ENCODE measurements at places on chromosomes 6 and 20.
A peak's percentile ranks its signal among the peaks of the same experiment; 100 is the strongest.

DNA sequence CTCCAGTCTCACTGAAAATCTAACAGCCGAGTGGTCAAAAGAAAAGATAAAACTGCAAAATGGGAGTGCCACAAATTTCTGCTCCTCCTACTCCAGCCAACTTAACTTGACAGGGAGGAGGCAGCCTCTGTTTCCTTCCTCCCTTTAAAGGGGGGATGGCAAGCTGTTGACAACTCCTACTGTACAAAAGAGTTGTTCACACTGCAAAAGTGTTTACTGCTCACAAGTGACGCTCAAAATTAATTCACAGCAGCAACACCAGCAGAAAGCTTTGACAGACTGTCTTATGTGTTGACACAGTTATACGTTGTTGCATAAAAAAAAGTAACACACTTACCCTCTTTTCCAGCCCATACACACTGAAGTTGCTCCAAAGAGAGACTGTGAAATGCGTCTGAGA is 169.8 kb downstream of the BACH2 start:
- no peak for DNase-seq

- DNase-seq: no peak
Measured at GRCh38 chr6:4910037-4910760, 93.6 kb downstream of the RPP40 start.

GRCh38 chr6:93962566-93962965 is 543.2 kb upstream of the EPHA7 start:
- no peak for DNase-seq

DNA sequence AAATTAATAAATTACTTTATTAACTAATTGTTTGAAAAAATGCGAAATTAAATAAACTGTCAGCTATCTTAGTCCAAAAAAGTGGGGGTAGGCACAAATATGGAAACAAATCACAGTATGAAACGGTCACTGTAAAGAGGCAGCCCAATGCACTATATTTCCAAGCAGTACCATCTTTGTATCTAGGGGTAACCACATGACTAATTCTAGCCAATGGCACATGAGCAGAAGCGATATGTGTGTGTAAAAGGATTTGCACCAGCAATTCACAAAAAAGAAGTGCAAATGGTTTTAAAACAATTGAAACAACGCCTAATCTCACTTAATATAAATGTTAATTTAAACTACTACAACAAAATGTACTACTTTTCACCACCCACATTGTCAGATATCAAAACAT is 164.9 kb upstream of the PRND start:
- DNase-seq: no peak

GRCh38 chr6:17666646-17667045 is 40.1 kb downstream of the NUP153 start:
- DNase-seq: no peak

- DNase-seq: peak; percentile 16
Measured at GRCh38 chr6:46420921-46421638, 70.2 kb downstream of the RCAN2 start.

DNA sequence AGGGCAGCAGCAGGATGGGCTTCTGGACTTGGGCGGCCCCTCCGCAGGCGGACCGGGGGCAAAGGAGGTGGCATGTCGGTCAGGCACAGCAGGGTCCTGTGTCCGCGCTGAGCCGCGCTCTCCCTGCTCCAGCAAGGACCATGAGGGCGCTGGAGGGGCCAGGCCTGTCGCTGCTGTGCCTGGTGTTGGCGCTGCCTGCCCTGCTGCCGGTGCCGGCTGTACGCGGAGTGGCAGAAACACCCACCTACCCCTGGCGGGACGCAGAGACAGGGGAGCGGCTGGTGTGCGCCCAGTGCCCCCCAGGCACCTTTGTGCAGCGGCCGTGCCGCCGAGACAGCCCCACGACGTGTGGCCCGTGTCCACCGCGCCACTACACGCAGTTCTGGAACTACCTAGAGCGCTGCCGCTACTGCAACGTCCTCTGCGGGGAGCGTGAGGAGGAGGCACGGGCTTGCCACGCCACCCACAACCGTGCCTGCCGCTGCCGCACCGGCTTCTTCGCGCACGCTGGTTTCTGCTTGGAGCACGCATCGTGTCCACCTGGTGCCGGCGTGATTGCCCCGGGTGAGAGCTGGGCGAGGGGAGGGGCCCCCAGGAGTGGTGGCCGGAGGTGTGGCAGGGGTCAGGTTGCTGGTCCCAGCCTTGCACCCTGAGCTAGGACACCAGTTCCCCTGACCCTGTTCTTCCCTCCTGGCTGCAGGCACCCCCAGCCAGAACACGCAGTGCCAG is at the start of gene TNFRSF6B:
Gene TNFRSF6B (plus strand): TSS at position 25 of the 729 bp plus-strand sequence. CDS start 116 bp downstream, at position 141.
- DNase-seq: peak; percentile 33

DNA sequence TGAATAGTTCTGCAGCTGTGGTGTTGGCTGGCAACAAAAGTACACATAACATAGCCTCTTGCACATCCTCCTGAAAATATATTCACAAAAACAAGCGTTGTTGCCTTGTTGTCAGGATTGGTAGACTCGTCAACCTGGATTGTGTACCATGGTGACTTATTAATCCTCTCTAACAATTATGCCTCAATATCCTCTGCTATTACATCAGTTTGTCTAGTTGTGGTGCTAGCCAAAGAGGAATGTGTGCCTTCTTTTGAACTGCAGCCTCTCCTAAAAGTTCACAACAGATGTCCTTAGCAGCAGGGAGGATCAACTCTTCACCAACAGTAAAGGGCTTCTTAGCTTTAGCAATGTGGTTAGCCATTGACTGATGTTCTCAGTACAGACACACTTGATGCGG is 3.6 kb upstream of the SF3B5 start:
- no peak for DNase-seq

- DNase-seq: no peak
Measured at GRCh38 chr6:122385857-122386612, 13.4 kb upstream of the HSF2 start.

- peak; percentile 81 for DNase-seq
Measured at GRCh38 chr6:35449287-35449881, 2.8 kb upstream of the FANCE start.
